ENCODE measurements at places on chromosomes 13 and 19. TPM values are rescaled to one million over a fixed set of nuclear protein-coding genes. Genes with fewer than 3 reads are reported as not detected.

The IGFL2 gene
- not detected for polyA plus RNA-seq

- no peak for DNase-seq
Observed at GRCh38 chr13:33859691-33860303, 41.8 kb downstream of the RFC3 start.

DNA sequence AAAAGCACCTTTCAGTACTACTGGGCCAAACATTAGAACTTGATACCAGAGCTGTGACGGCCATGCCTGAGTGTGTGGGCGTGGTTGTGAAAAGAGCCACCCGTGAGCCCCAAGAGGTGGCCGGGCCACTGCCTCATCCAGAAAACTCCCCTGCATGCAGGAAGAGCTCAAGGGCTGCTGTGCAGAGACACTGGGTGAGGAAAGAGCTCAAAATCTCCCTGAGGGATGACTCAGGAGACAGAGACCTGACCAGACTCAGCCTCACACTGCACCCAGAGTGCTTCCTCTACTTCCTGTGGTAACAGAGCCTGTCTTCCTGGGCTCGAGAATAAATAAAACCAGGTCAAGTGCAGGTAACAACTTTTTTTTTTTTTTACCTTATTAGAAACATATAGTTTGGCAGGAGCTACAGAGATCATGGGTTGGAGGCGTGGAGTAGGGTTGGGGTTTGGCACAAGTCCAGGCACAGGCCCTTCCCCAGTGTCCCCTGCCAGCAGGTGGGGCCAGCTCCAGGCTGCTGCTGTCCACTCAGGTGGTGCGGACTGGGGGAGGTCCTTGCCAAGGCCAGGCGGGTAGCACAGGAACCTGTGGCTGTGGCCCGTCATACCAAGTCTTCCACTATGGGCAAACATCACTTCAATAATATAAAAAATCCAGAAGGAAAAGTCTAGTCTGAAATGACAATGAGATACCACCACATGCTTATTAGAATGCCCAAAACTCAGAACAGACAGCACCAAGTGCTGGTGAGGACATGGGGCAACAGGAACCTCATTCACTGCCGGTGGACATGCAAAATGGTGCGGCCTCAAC is 25.5 kb downstream of the ELL start:
- no peak for DNase-seq

DNA sequence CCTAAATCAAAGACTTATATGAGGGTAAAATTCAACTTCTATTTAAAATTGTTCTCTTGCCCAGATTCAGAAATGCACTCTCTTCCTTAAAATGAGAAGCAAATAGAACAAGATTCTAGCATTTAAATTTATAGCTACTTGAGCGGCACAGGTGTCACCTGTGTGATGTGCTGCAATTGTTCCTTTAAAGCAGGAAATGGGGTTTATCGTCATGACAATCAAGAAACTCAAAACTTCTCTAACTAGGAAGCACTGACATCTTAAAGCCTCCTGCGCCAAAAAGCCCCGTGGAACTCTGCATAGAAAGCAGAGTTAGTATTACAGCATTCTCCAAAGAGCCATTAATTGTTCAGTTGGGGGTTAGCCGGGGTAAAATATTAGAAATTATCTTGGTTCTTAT is 2.6 kb upstream of the OXGR1 start:
- DNase-seq = peak; percentile 12

- no peak for DNase-seq
Observed at GRCh38 chr19:56617531-56617930, 22.4 kb downstream of the ZNF71 start.

- DNase-seq = no peak
Observed at GRCh38 chr13:72109863-72110262, 242.9 kb upstream of the DACH1 start.

- DNase-seq = no peak
Observed at GRCh38 chr13:32984857-32985626, 31.2 kb upstream of the KL start.

- no peak for DNase-seq
Observed at GRCh38 chr13:114264886-114265611, 16.4 kb upstream of the UPF3A start.

The TNNI3 gene
- polyA plus RNA-seq = not detected

The TEX26 gene
- not detected for polyA plus RNA-seq

The ZNF471 gene
- polyA plus RNA-seq = 1.6 TPM

DNA sequence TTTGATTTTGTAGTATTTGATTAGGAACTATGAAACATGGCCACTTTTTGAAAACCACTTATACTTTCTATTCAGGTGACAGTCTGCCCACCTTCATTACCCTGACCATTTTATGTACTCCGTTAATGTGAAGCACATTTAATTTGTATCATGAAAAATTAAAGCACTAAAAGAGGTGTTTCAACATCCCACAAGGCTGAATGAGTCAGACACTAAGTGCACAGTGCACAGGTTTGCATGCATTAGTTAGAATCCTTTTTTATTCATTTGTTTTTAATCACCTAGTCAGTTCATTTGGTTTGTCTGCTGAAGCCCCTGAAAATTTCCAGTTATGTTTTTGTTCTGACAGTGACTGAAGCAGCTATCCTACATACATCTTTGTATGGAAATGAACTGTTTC is 271.0 kb downstream of the SLITRK5 start:
- DNase-seq = no peak

The GYS1 gene
- polyA plus RNA-seq = 28.9 TPM

The ANKRD24 gene
- polyA plus RNA-seq = 1.5 TPM

The NANOS3 gene
- not detected for polyA plus RNA-seq

The UBE2L5 gene
- polyA plus RNA-seq = 0.16 TPM

GRCh38 chr19:45558399-45558878 is 26.2 kb downstream of the OPA3 start:
- peak; percentile 84 for DNase-seq
